ENCODE measurements at places on chromosomes 7 and 10. TPM values are rescaled to one million over a fixed set of nuclear protein-coding genes. Genes with fewer than 3 reads are reported as not detected.

Gene FUOM
- 67.6 TPM for total RNA-seq

Gene PRRT4
- total RNA-seq, result not detected

Gene MYL7
- not detected for total RNA-seq

Gene RHOBTB1
- total RNA-seq, result 11.8 TPM

Gene RADIL
- total RNA-seq, result 0.14 TPM

Gene C10orf71
- not detected for total RNA-seq

Gene SHTN1
- total RNA-seq, result 11.7 TPM

Gene MKI67
- 0.25 TPM for total RNA-seq

Gene LRRC18
- not detected for total RNA-seq

Gene C7orf33
- not detected for total RNA-seq

Gene ACBD7
- 0.37 TPM for total RNA-seq

DNA sequence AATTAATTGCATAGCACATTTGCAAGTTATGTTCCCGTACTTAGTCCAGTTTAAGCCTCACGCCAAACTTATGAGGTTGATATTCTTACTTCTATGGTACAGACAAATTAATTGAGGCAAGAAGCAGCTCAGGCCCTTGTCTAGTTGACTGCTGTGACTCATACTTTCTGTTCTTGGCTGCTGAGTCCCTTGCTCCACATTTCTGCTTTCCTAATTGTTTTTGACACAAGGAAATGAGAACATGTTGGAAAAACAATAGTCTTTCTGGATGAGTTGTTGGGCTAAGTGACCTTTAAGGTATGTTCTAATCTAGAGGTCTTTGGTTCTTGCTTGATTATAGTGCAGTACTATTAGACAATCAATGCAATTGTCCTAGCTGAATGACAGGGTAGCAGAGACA lies 331.8 kb downstream of the NRG3 start:
- H3K27me3 ChIP-seq, result no peaks in the 10 kb centered on the region
- no peaks in the 10 kb centered on the region for H3K36me3 ChIP-seq
- DNase-seq, result no peak

DNA sequence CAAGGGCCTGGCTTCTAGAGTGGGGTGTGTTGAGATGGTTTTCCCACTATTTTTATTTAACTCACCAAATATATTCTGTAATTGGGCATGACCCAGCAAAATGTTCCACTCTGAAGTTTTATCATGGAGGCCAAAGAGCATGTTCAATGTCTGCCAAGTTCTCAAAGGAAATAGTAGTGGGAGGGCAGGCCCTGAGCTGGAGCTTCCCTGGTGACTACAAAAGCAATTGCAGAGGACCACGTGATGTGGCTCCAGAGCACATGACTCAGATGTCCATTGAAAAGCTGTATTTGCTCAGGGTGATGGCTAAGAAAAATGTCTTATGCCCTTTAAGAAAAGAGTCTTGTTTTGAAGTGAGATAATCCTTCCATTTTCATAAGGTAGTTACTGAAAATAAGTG lies 1024.8 kb downstream of the LRMDA start:
- DNase-seq, result no peak
- H3K27me3 ChIP-seq, result no peaks in the 10 kb centered on the region
- H3K27ac ChIP-seq, result no peak overlapping the region

GRCh38 chr10:58919927-58920654 lies 256.4 kb upstream of the PHYHIPL start:
- H3K4me1 ChIP-seq, result no peaks in the 10 kb centered on the region
- no peak overlapping the region for H3K27ac ChIP-seq
- no peaks in the 10 kb centered on the region for H3K27me3 ChIP-seq
- H3K4me3 ChIP-seq, result no peak overlapping the region

DNA sequence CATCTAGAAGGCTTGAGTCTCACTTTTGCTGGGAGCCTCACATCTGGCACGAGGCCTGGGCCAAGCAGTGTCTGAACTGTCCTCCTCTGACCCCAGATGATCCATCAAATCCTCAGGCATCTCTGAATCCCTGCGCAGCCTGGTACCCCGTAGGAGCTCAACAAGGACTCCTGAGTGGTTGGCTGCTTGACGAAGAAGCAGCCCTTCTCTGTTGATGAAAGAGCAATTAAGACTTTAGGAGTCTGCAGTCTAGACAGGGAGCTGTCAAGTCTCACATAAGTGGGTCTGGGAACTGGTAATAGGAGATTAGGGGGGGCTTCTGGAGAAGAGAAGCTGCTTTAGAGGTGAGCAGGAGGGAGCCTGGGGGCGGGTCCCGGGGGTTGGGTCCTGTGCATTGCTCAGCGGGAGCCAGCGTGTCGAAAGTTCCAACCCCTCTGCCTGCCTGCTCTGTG lies 326.0 kb downstream of the RPS24 start:
- no peak overlapping the region for H3K4me3 ChIP-seq
- H3K27me3 ChIP-seq, result no peaks in the 10 kb centered on the region
- H3K4me1 ChIP-seq, result no peaks in the 10 kb centered on the region
- no peak for DNase-seq
- no peaks in the 10 kb centered on the region for H3K36me3 ChIP-seq

DNA sequence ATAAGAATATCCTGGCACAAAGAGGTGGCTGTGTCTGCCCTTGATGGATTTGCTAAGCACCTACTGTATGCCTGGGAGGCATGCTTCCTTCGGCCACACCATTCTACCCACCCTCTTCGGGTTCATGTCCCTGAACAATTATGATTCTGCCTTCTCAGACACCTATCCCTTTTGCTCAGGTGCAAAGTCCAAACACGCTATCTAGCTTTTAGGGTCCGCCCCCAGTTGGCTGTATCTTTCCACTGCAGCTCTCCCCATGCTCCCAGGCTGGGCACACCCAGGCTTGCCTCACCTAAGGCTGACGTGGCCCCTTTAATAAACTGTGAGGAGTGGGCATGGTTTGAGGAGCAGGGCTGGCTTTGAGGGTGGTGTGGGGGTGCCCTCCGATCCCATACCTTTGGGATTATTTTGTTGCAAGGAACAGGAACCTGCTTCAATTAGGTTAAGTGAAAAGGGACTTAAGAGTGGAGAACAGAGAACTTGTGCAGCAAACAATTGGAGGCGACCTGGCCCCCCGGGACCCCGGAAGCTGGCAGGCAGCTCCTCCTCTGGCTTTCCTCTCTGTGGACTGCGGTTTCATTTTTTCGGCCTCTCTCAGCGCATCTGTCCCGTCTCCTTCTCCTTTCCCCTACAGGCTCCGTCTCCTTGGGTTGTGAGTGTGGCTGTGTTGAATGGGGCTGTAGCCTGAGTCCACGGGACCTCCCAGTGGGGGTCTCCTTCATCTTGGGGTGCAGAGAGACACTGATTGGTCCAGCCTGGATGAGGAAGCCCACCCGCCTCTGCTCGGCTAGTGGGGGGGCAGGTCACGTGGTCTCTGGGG lies 3.8 kb downstream of the CLIP2 start:
- peaks cover 9% of the 10 kb centered on the region for H3K4me1 ChIP-seq
- H3K4me3 ChIP-seq, result no peak overlapping the region
- H3K27ac ChIP-seq, result no peak overlapping the region
- no peaks in the 10 kb centered on the region for H3K27me3 ChIP-seq
- no peak for DNase-seq
- H3K36me3 ChIP-seq, result no peaks in the 10 kb centered on the region

- H3K36me3 ChIP-seq, result no peaks in the 10 kb centered on the region
- no peak within 1 kb of the TSS for H3K27ac ChIP-seq
- peaks cover 6% of the 10 kb centered on the region for H3K27me3 ChIP-seq
- peak within 1 kb of the TSS; percentile 24 for H3K4me3 ChIP-seq
- H3K4me1 ChIP-seq, result peaks cover 8% of the 10 kb centered on the region
These were observed at the start of gene ST8SIA6 for GRCh38 chr10:17454161-17455014. Gene ST8SIA6, minus strand, starts transcription at chr10:17454595. Its CDS starts 340 bp downstream, at chr10:17454255.

DNA sequence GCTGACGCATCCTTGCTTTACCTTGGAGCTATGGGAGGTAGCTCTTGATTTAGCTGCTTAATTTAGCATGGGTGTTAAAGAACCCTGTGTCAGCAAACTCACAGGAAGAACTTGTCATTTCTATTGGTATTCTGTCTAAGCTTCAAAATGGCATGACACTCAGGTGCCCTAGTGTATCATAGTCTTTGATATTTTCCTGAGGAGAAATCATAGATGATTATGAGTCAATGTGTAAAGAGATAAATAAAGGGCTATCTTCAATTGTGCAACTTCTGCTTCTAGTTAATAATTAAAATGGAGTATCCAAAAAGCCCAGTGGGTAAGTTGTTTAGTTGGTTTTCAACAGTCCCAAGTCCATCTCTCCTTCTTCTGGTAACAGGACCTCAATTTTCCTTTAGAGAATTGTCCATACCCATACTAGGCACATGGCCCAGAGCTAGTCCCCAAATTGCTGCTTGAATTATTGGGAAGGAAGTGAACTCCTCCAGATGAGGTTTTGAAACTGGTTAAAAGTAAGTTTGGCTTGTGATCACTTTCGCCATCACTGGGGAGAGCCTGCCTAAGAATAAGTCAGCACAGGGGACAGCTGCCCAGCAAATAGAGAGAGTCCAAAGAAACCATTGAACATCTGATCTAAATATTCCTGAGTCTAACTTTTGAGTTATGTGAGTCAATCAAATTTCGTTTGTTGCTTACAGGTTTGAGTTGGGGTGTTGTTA lies 169.0 kb upstream of the PHYHIPL start:
- H3K36me3 ChIP-seq, result no peaks in the 10 kb centered on the region
- no peak for DNase-seq

DNA sequence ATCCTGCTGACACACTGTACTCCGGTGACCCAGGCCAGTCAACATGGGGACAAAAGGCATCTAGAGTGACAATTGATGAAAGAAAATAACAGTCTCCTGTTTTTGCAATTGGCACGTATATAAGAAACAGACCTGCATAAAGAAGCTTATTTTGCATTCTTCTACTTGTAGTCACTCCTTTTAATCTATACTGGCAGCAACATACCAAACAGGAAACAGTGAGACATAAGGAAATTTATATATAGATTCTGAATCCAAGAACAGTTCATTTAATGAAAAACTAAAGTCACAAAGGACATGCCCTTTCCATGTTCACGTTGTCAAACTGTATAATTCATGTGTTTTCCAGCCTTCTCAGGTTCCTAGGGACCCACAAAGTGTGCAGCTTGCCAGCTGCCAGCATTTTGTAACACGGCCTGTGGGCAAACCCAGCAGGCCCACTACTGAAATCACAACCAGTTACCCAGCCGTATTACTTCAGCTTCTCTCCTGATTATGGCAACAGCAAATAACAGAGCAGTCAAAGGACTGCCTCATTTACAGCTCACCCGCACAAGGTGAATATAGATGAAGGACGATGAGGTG lies 72.3 kb downstream of the AMPH start:
- H3K27ac ChIP-seq, result no peak overlapping the region
- H3K36me3 ChIP-seq, result no peaks in the 10 kb centered on the region
- no peaks in the 10 kb centered on the region for H3K27me3 ChIP-seq
- no peaks in the 10 kb centered on the region for H3K4me1 ChIP-seq
- no peak for DNase-seq

DNA sequence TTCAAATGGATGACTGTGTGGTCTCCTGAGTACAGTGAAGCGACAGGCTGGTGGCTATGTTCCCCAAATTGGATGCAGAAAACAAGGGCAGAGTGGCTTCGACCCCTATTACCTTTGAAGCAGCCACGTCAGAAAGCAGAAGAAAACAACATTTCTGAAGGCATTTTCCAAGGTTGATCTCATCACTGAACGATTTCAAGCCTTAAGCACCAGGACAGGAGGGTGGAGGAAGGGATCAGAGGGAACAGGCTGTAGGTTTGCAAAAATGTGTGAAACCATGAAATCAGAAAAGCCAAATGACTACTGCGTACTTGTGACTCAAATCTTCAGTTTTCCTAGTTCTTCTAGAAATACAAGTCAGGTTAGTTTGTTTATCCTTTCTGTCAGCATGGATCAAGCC lies 181.0 kb upstream of the TMEM106B start:
- H3K27ac ChIP-seq, result no peak overlapping the region
- no peak for DNase-seq
- H3K36me3 ChIP-seq, result no peaks in the 10 kb centered on the region
- no peaks in the 10 kb centered on the region for H3K27me3 ChIP-seq
- no peak overlapping the region for H3K4me3 ChIP-seq
- no peaks in the 10 kb centered on the region for H3K4me1 ChIP-seq

GRCh38 chr10:130430852-130431704 lies 294.9 kb downstream of the GLRX3 start:
- H3K27me3 ChIP-seq, result no peaks in the 10 kb centered on the region
- H3K4me1 ChIP-seq, result no peaks in the 10 kb centered on the region
- no peak overlapping the region for H3K4me3 ChIP-seq

- no peak overlapping the region for H3K4me3 ChIP-seq
- H3K4me1 ChIP-seq, result no peaks in the 10 kb centered on the region
- H3K27ac ChIP-seq, result no peak overlapping the region
These were observed 439.3 kb downstream of the ADRA2A start for GRCh38 chr10:111516144-111516543.

DNA sequence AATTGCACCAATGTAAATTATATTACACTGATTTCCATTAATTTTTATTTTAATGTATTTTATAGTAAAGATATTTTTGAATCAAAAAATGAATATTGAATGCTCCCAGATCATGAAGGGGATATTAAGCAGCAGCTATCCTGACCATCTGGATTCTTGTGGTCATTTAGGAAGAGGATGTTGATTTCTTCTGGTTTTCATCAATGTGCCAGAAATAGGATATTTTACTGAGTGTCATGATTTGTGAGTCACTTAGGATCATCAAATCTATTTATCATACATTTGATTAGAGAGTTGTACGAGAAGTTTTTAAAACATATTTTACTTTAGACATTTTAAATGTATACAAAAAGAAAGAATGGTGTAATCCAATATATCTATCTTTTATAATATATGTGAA lies 366.3 kb upstream of the CHRM2 start:
- H3K4me3 ChIP-seq, result no peak overlapping the region
- H3K4me1 ChIP-seq, result no peaks in the 10 kb centered on the region
- no peak overlapping the region for H3K27ac ChIP-seq
- no peaks in the 10 kb centered on the region for H3K27me3 ChIP-seq

GRCh38 chr10:43214071-43214955 lies 52.6 kb downstream of the RASGEF1A start:
- H3K27me3 ChIP-seq, result no peaks in the 10 kb centered on the region
- H3K36me3 ChIP-seq, result no peaks in the 10 kb centered on the region
- DNase-seq, result no peak
- no peak overlapping the region for H3K27ac ChIP-seq
- H3K4me1 ChIP-seq, result no peaks in the 10 kb centered on the region

GRCh38 chr10:61958805-61959204 lies 57.3 kb downstream of the ARID5B start:
- H3K36me3 ChIP-seq, result no peaks in the 10 kb centered on the region
- peaks cover 4% of the 10 kb centered on the region for H3K4me1 ChIP-seq
- no peak overlapping the region for H3K27ac ChIP-seq
- no peaks in the 10 kb centered on the region for H3K27me3 ChIP-seq
- no peak for DNase-seq

- H3K4me3 ChIP-seq, result no peak overlapping the region
- H3K27ac ChIP-seq, result no peak overlapping the region
- H3K36me3 ChIP-seq, result no peaks in the 10 kb centered on the region
- H3K27me3 ChIP-seq, result no peaks in the 10 kb centered on the region
- DNase-seq, result no peak
- no peaks in the 10 kb centered on the region for H3K4me1 ChIP-seq
These were observed 54.6 kb upstream of the MKI67 start for GRCh38 chr10:128180843-128181242.

- H3K4me1 ChIP-seq, result peaks cover 19% of the 10 kb centered on the region
- no peak for DNase-seq
- no peak overlapping the region for H3K4me3 ChIP-seq
These were observed 66.2 kb downstream of the MGMT start for GRCh38 chr10:129533281-129533680.
